ENCODE measurements at places on chromosomes 2 and 18. TPM values are rescaled to one million over a fixed set of nuclear protein-coding genes. Genes with fewer than 3 reads are reported as not detected.

The GCC2 gene
- total RNA-seq, result 21.7 TPM

The ATP6V1C2 gene
- total RNA-seq, result 0.14 TPM

The EPB41L5 gene
- total RNA-seq, result 26.0 TPM

The MYL12A gene
- total RNA-seq, result 178 TPM

The SPP2 gene
- total RNA-seq, result 76.7 TPM

The GPR35 gene
- 2.4 TPM for total RNA-seq

The CPLX4 gene
- not detected for total RNA-seq

DNA sequence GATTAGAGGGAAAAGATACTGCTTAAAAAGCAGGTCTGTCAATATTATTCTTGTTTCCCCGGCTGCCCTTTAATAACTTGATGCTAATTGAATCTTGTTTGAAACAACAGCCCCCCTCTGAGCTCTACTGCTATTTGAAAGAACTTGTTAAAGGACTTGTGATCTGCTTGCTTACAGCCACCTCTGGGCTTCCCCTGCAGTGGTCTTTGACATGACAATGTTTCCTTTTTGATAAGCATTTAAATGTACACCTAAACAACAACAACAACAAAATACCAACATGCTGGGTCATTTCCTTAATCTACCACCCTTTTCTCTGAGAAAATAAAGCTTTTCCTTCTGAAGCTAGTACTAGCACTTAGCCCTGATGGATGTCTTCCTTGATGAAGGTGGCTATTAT is 3.9 kb downstream of the HOXD1 start:
- H3K36me3 ChIP-seq, result no peaks in the 10 kb centered on the region
- H3K4me3 ChIP-seq, result no peak overlapping the region
- no peak for DNase-seq
- H3K4me1 ChIP-seq, result peaks cover 26% of the 10 kb centered on the region

DNA sequence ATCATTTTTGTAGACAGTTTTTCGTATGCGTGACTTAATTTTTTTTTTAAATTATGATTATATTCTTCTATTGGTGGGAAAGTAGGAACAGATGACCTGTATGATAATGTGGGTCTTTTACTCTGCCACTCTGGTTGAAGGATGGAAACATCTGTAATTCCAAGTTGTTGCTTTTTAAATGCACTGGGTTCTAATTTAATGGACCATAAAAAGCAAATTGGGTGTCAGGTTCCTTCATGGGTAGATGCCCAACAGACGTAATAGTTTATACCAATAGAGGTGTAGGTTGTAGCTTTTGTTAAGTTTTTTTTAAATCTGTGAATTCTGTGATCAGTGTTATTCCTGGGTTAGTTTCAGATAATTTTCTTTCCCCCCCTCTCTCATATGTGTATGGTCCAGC is 117.6 kb downstream of the MAP4K4 start:
- no peak for DNase-seq
- peaks cover 51% of the 10 kb centered on the region for H3K4me1 ChIP-seq
- H3K27ac ChIP-seq, result no peak overlapping the region
- no peak overlapping the region for H3K4me3 ChIP-seq
- no peaks in the 10 kb centered on the region for H3K27me3 ChIP-seq

- no peaks in the 10 kb centered on the region for H3K36me3 ChIP-seq
- no peak overlapping the region for H3K4me3 ChIP-seq
- no peaks in the 10 kb centered on the region for H3K27me3 ChIP-seq
- H3K27ac ChIP-seq, result no peak overlapping the region
- no peak for DNase-seq
These were observed 493.8 kb upstream of the NRP2 start for GRCh38 chr2:205188239-205189138.

DNA sequence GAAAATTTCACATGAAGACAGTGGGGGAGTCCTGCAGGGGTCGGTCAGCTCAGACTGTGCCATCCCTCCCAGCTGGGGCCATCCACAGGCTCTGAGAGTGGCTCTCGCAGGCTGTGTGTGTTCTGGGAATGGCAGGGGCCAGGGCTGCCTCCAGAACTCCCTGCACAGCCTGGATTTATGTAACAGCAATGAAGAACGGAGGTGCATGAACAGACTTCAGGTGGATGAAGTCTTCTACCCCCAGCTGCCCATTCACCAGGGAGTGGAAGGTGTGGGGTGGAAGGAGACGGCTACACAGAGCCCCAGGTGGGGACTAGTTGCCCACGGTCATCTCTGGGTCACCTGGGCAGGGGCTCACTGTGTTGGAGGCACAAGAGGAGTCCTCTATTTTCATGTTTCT is 56.1 kb upstream of the HDAC4 start:
- no peak overlapping the region for H3K27ac ChIP-seq
- H3K27me3 ChIP-seq, result no peaks in the 10 kb centered on the region
- H3K4me1 ChIP-seq, result no peaks in the 10 kb centered on the region
- peak; percentile 12 for DNase-seq
- H3K36me3 ChIP-seq, result no peaks in the 10 kb centered on the region
- H3K4me3 ChIP-seq, result no peak overlapping the region

DNA sequence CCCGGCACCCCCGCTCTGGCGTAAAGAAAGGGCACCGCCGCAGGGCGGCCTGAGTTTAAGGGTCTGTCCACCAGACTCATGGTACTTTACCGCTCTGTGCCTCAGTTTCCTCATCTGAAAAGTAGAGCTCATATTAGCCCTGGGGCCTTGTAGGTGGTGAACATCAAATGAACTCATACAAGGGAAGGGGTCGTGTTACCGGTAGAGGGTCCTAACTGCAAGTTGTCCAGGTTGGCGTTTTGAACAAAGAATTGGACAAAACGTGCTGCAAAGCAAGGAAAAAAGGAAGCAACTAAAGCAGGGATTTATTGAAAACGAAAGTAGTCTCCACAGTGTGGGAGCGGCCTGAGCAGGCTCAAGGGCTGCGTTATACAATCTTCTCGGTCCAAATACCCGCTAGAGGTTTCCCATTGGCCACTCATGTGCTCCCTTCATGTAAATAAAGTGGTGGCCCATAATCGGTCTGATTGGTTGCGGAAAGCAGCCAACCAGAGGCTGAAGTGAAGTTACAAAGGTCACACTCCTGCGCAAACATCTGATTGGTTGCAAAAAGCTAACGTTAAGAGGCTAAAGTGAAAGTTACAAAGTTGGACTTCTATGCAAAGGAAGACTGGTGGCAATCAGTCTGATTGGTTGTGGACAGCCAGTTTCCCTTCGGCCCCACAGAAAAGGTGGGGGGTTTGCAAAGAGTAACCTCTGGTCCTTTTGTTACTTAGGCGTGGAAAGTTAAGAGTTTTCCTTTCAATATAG is 80.7 kb upstream of the LDLRAD4 start:
- peak overlapping the region; percentile 99 for H3K27ac ChIP-seq
- H3K36me3 ChIP-seq, result no peaks in the 10 kb centered on the region

GRCh38 chr2:26384597-26384996 is 17.1 kb upstream of the DRC1 start:
- no peak overlapping the region for H3K4me3 ChIP-seq
- peaks cover 26% of the 10 kb centered on the region for H3K36me3 ChIP-seq
- no peaks in the 10 kb centered on the region for H3K27me3 ChIP-seq
- no peak overlapping the region for H3K27ac ChIP-seq
- no peak for DNase-seq

DNA sequence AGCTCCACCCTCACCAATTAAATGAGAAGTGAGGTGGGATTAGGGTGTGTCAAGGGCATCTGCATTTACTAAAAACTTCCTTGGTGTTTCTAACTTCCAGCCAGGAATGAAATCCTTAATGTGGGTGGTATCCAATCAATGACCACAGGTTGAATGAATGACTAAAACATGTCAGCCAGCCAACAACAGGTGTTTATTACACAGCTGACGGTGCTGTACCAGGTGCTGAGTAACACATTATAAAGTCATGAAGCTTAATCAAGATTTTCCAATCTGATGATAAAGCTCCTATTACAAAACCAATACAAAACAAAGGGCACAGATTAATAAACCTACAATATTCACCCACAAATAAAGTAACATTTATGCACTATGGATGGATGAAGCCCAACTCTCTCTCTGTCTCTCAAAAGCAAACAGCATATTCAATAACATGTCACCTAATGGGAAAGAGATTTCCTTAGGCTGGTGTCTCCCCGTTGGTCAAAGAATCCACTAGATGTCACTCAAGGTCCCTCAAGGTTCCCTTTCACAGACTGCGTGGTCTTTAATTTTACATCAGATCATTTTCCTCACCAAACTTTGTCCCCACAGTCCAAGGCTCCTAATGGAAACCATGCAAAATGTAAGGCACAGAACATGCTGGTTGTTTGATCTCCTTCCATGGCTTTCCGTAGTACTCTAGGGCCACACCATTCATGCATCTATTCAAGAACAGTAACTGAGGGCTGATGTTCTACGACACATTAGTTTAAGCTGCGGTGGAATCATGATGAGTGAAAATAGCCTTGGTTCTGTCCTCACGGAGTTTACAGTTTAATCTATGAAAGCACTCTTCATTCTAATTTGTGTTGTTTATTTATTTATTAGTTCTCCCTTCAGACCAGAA is 6.4 kb upstream of the PTPN4 start:
- peaks cover 26% of the 10 kb centered on the region for H3K4me1 ChIP-seq
- H3K4me3 ChIP-seq, result no peak overlapping the region
- H3K27ac ChIP-seq, result no peak overlapping the region
- no peaks in the 10 kb centered on the region for H3K27me3 ChIP-seq

GRCh38 chr2:18104595-18105224 is 226.2 kb downstream of the KCNS3 start:
- no peaks in the 10 kb centered on the region for H3K27me3 ChIP-seq
- peak overlapping the region; percentile 61 for H3K27ac ChIP-seq
- no peaks in the 10 kb centered on the region for H3K36me3 ChIP-seq
- no peak overlapping the region for H3K4me3 ChIP-seq
- DNase-seq, result no peak
- H3K4me1 ChIP-seq, result no peaks in the 10 kb centered on the region

GRCh38 chr2:151851761-151852160 is 23.5 kb upstream of the ARL5A start:
- no peak overlapping the region for H3K27ac ChIP-seq
- H3K4me1 ChIP-seq, result no peaks in the 10 kb centered on the region
- no peaks in the 10 kb centered on the region for H3K36me3 ChIP-seq
- no peak overlapping the region for H3K4me3 ChIP-seq
- no peak for DNase-seq

- peak overlapping the region; percentile 82 for H3K4me3 ChIP-seq
- H3K27me3 ChIP-seq, result no peaks in the 10 kb centered on the region
- peaks cover 16% of the 10 kb centered on the region for H3K4me1 ChIP-seq
- no peaks in the 10 kb centered on the region for H3K36me3 ChIP-seq
- no peak for DNase-seq
- peak overlapping the region; percentile 96 for H3K27ac ChIP-seq
These were observed 573 bp downstream of the STAM2 start for GRCh38 chr2:152175012-152175367.

GRCh38 chr18:37222354-37222998 is 343.1 kb downstream of the CELF4 start:
- DNase-seq, result no peak
- no peak overlapping the region for H3K4me3 ChIP-seq
- no peaks in the 10 kb centered on the region for H3K4me1 ChIP-seq
- no peaks in the 10 kb centered on the region for H3K27me3 ChIP-seq
- no peaks in the 10 kb centered on the region for H3K36me3 ChIP-seq

GRCh38 chr2:98911376-98912154 is 24.5 kb downstream of the CRACDL start:
- DNase-seq, result no peak
- no peak overlapping the region for H3K4me3 ChIP-seq
- H3K27ac ChIP-seq, result no peak overlapping the region
- H3K4me1 ChIP-seq, result no peaks in the 10 kb centered on the region
- no peaks in the 10 kb centered on the region for H3K36me3 ChIP-seq
- no peaks in the 10 kb centered on the region for H3K27me3 ChIP-seq

GRCh38 chr2:71173096-71173495 is 42.7 kb downstream of the MPHOSPH10 start:
- peaks cover 12% of the 10 kb centered on the region for H3K4me1 ChIP-seq
- peak; percentile 55 for DNase-seq
- no peak overlapping the region for H3K27ac ChIP-seq
- no peak overlapping the region for H3K4me3 ChIP-seq

DNA sequence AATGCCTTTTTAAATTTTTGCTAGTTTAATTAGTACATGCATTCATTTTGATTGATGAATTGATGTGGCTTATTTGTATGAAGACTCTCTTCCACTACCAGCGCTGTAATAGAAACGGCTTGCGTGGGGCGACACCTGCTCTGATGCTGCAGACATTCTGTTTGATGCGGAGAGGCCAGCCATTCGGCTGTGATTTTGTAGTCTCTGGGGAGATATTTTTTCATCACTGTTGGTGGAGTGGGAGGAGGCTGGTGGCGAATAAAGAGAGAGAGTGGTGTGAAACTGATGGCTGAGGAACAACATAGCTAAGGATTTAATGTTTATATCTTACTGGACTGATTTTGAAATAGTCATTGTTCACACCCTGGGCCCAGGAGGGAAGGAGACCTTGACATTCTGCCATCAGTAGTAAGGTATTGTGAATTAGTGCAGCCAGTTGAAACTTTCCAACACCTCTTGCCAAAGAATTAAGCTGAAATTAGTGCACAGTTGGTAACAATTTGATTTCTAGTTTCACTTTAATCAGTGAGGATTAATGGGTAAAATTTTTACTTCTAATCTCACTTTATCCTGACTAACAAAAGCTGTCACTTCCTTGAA is 224.1 kb downstream of the MTX2 start:
- no peaks in the 10 kb centered on the region for H3K27me3 ChIP-seq
- H3K27ac ChIP-seq, result no peak overlapping the region
- H3K4me1 ChIP-seq, result no peaks in the 10 kb centered on the region

- DNase-seq, result no peak
- peak overlapping the region; percentile 56 for H3K27ac ChIP-seq
- no peaks in the 10 kb centered on the region for H3K4me1 ChIP-seq
- no peak overlapping the region for H3K4me3 ChIP-seq
- H3K36me3 ChIP-seq, result no peaks in the 10 kb centered on the region
These were observed 1.6 kb downstream of the KCNE4 start for GRCh38 chr2:223053484-223054192.

- no peaks in the 10 kb centered on the region for H3K36me3 ChIP-seq
- no peak for DNase-seq
- no peaks in the 10 kb centered on the region for H3K4me1 ChIP-seq
- no peak overlapping the region for H3K4me3 ChIP-seq
- H3K27ac ChIP-seq, result no peak overlapping the region
These were observed 58.5 kb upstream of the MSH6 start for GRCh38 chr2:47724221-47724981.

DNA sequence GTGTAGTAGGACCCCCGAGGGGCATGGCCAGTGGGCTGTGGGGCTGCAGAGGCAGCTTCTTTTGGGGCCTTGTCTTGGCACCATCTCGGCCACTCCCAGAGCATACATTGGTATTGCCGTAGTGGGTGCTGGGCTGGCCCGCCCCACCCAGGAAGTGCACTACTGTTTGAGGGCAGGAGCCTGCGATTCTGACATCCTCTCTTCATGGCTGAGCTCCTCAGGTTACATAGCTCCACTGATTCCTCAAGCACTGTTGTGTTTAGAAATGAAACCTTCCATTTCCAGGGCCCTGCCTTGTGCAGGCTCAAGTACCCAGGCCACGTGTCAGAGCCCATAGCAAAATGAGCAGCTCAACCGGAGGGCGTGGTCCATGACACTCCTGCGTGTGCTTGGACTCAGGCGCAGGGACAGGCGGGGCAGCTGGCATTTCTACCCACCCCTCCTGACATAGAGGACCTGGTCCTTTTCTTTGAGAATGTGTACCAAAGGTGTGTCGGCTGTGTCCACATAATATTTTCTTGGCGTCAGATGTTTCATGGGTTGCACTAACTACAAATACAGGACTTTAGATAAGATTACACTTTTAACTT is 67.9 kb downstream of the DGKD start:
- peak; percentile 30 for DNase-seq
- peaks cover 13% of the 10 kb centered on the region for H3K4me1 ChIP-seq
- no peaks in the 10 kb centered on the region for H3K27me3 ChIP-seq
- H3K4me3 ChIP-seq, result no peak overlapping the region

- no peaks in the 10 kb centered on the region for H3K36me3 ChIP-seq
- H3K27ac ChIP-seq, result no peak overlapping the region
- H3K4me1 ChIP-seq, result peaks cover 15% of the 10 kb centered on the region
- no peak overlapping the region for H3K4me3 ChIP-seq
- no peak for DNase-seq
These were observed 44.4 kb upstream of the ACAA2 start for GRCh38 chr18:49857708-49858107.

All from liver (tissue), 10 donors.